ENCODE measurements at places on chromosomes 5 and 9.

DNA sequence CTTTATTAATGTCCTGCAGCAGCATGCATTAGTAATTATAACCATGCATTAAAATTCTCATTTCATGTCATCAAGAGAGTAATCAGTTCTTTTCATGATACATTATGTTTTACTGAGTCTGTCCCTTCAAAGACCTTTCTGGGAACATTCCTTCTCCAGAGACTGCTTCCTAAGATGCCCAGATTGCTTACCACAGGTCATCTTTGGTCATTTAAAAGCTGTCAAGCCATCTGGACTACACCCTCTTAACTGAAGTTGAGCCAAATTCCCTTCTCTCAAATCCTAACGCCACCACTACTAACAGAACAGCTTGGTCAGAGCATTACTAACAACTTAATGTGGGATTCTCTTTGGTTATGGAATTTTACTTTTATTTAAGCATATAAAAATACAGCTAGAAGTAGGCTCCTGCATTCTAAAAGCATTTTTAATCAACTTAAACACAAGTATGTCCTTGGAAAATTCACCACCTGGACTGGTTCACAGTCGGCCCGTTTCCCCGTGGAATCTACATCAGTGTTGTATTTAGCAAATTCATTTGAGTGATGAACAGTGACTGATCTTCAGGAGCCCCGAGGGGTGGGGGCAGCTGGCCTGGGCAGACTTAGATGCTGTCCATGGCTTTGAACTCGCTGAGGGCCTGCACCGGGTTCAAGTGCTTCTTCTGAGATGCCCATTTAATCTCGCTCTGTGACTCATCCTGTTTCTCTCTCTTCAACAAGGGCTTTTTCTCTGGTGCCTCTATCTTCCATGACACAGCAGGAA, 92.8 kb upstream of the CCDC112 start:
- no peak for DNase-seq

DNA sequence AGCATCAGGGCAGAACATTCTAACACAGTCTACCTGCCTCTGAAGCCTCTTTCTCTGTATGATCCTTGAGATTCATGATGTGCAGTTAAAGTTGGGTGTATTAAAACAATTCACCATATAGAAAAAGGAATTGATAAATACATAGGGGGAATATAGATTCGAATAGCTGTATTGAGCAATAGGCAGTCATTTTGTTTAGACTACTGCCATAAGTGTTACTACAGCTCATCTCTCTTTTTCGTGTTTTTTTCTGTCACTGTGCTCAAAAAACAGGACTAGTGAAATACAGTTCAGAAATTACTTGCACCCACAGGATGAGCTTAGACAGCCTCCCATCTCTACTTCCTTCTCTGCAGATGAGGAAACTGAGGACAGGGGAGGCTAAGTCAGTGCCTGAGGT, 144.6 kb upstream of the FBN2 start:
- no peak for DNase-seq

DNA sequence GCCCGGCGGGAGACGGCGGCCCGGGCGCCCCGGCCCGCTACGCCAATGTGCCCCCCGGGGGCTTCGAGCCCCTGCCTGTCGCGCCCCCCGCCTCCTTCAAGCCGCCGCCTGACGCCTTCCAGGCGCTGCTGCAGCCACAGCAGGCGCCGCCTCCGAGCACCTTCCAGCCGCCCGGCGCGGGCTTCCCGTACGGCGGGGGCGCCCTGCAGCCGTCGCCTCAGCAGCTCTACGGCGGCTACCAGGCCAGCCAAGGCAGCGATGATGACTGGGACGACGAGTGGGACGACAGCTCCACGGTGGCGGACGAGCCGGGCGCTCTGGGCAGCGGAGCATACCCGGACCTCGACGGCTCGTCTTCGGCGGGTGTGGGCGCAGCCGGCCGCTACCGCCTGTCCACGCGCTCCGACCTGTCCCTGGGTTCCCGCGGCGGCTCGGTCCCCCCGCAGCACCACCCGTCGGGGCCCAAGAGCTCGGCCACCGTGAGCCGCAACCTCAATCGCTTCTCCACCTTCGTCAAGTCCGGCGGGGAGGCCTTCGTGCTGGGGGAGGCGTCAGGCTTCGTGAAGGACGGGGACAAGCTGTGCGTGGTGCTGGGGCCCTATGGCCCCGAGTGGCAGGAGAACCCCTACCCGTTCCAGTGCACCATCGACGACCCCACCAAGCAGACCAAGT, 723 bp downstream of the SNX18 start:
- no peak for DNase-seq

- no peak for DNase-seq
Measured at GRCh38 chr5:132501961-132502931, 11.7 kb upstream of the IRF1 start.

- DNase-seq: no peak
Measured at GRCh38 chr9:92661127-92661526, 8.8 kb downstream of the IPPK start.

DNA sequence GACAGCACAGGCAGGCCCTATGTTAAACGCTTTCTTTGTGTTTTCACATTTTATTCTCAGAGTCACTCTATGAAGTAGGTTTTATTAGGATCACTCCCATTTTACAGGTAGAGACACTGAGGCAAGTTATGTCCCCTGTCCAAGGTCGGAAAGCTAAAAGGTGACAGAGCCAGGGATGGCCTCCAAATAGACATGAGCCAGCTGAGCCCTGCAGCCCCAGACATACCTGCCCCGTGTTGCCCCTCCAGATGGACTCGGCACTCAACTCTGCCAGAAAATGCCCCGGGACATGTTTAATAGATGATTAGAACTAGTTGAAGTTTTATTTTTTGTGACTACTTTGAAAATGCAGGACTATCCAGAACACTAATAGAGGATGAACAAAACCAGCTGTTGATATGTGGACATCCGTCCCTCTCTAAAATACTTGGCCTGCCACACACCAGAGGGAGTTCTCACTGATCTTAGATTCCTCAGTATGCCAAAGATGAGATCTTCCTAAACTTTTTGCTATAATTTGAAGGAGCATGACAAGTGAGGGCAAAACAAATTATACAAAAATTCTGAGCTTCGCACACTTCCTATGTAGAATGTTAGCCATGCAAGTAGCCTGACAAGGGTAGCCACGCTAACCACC, 258.6 kb upstream of the ADAMTS16 start:
- no peak for DNase-seq

- no peak for DNase-seq
Measured at GRCh38 chr9:127282611-127283010, 18.0 kb downstream of the GARNL3 start.

DNA sequence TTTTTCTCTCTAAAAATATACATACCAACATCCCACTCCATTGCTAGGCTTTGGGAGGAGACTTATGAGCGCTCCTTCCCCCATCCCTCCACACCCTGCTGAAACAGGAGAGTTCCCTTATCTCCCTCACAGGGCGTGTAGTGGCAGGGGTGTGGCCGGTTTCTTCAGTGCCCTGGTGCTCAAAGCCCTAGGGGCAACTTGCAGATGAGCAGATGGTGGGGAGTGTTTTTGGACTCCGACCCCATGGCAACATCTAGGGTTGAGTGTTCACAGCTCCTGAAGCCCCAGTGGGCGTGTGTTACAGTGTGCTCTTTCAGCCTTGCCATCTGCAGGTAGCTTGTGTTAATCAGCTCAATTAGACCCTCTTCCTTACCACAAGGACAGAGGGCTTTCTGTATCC, 409.5 kb downstream of the MAT2B start:
- DNase-seq: no peak

- DNase-seq: no peak
Measured at GRCh38 chr5:176784218-176785165, 25.9 kb upstream of the UNC5A start.

- no peak for DNase-seq
Measured at GRCh38 chr9:93818827-93819472, 136.2 kb downstream of the BARX1 start.

GRCh38 chr9:17699615-17700330, 120.9 kb downstream of the SH3GL2 start:
- DNase-seq: no peak

DNA sequence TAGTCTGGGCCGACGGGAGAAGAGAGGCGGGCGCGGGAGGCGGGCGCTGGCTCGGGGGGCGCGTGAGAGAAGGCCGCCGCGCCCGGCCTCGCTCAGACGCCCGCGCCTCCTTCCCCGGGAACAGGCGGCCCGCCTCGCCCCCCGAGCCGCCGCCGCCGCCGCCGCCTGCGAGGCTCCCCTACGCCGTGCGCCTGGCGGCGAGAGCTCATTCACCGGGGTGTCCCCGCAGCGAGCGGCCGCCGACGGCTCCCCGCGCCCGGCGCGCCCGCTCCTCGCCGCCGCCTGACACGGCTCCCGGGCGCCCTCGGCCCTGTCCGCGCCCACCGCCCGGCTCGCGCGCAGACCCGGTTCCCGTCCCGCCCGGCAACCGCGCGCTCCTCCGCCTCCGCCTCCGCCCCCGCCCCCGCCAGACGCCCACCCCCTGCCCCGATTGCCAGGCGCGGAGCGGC, at the start of gene GNAQ:
Gene GNAQ (minus strand): TSS at position 368 of the 449 bp plus-strand sequence. CDS start 576 bp downstream, outside the sequence.
- DNase-seq: no peak

- DNase-seq: no peak
Measured at GRCh38 chr5:163915481-163915961, 410.1 kb downstream of the MAT2B start.

- DNase-seq: no peak
Measured at GRCh38 chr5:56409331-56410190, 176.4 kb upstream of the ANKRD55 start.

DNA sequence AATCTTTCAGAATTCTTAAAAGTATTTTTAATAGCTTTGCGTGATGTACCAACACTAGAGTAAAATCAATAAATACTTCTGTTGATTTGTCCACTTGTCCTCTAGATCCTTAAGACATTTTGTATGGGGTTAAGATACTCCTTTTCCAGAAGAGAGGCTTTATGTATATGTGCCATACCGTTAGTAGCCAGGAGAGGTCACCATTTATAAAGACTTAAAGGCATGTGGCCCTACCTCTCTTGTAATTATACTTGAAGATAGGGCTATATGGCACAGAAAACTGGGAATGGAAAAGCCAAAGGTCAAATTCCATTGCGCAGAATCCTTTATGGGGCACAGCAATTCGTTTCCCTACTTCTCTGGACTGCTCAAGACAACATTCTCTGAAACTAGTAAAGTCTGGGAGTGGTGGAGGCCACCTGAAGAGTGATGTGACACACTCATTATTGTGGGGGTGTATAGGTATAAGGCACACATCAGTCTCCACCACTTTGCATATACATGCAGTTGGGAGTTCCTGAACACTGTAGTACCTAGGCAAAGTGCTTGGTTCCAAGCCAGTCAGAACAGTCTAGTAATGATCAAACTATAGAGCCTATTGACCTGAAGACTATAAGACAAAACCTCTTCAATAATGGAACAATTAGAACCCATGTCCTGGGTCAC, 140.1 kb upstream of the FBXL17 start:
- no peak for DNase-seq

DNA sequence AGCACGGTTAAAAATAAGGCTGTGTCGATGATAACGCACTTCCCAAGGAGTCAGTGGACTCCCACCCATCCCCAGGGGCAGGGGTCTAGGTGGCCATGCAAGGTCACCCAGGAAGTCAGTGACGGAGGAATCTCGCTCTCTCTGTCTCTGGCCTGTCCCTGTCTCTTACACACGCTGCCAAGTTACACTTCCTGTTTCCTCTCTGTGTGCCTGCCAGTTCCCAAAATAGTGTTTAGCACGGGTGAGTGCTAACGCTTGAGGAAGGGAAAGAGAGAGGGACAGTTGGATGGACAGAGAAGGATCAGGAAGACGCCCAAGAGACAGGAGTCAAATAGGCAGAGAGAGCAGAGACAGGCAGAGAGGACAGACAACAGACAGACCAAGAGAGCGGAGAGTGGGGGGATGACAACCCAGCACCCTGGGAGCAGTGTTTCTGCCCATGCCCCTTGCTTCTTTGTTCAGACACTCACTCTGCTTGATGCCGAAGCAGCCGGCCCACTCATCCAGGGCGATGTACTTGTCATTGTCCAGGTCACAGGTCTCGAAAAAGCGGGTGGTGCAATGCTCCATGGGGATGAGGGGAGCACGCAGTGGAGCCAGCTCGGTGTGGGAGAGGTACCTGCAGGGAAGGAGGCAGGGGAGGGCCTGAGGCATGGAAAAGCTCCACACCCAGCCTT, 23.0 kb downstream of the SPARC start:
- peak; percentile 25 for DNase-seq

GRCh38 chr5:95283761-95284571, 928 bp downstream of the MCTP1 start:
- DNase-seq: no peak
